GM23248 (cell line): ENCODE measurements at places on chromosomes 4 and X. TPM values are rescaled to one million over a fixed set of nuclear protein-coding genes. Genes with fewer than 3 reads are reported as not detected.

Gene TIMM8A
- 15.7 and 18.5 TPM in 2 replicates for polyA plus RNA-seq

Gene SYNPO2
- 3.1 and 3.2 TPM in 2 replicates for polyA plus RNA-seq

Gene MND1
- polyA plus RNA-seq: 4.3 and 4.9 TPM in 2 replicates

Gene XPNPEP2
- polyA plus RNA-seq: 0.56 and 0.74 TPM in 2 replicates

Gene TLL1
- polyA plus RNA-seq: not detected in 2 replicates

Gene MAOB
- 0.09 and 0.22 TPM in 2 replicates for polyA plus RNA-seq

Gene GASK1B
- polyA plus RNA-seq: 5.3 and 7.5 TPM in 2 replicates

Gene GIMD1
- 0.32 TPM in 1 of 2 replicates, not detected in the other for polyA plus RNA-seq

Gene FAM241A
- polyA plus RNA-seq: 6.1 and 6.2 TPM in 2 replicates

Gene ASB9
- 0.43 TPM in 1 of 2 replicates, not detected in the other for polyA plus RNA-seq

Gene APBB2
- 22.0 and 24.1 TPM in 2 replicates for polyA plus RNA-seq

Gene DNAAF6
- polyA plus RNA-seq: not detected in 2 replicates

Gene YIPF6
- 42.5 and 46.6 TPM in 2 replicates for polyA plus RNA-seq

Gene MAGEB6
- polyA plus RNA-seq: not detected in 2 replicates

Gene NLRP2B
- not detected in 2 replicates for polyA plus RNA-seq

Gene RASL11B
- 0.11 and 0.46 TPM in 2 replicates for polyA plus RNA-seq

Gene F11
- polyA plus RNA-seq: not detected in 2 replicates

Gene BST1
- 24.3 and 28.7 TPM in 2 replicates for polyA plus RNA-seq

Gene L1CAM
- polyA plus RNA-seq: 0.34 and 0.38 TPM in 2 replicates

Gene TEX13B
- polyA plus RNA-seq: not detected in 2 replicates

Gene PAGE5
- not detected in 2 replicates for polyA plus RNA-seq

Gene POU4F2
- not detected in 2 replicates for polyA plus RNA-seq

Gene XG
- polyA plus RNA-seq: 47.8 and 48.4 TPM in 2 replicates

Gene PAGE2B
- not detected in 2 replicates for polyA plus RNA-seq

Gene MAGEA2
- not detected in 2 replicates for polyA plus RNA-seq
